ENCODE measurements at places on chromosomes 11 and 22.

GRCh38 chr11:88169881-88170280 is 5.4 kb downstream of the RAB38 start:
- no peak for DNase-seq

- no peak for DNase-seq
Observed at GRCh38 chr11:24709928-24710565, 213.2 kb downstream of the LUZP2 start.

- DNase-seq = no peak
Observed at GRCh38 chr11:58888579-58888978, 44.1 kb upstream of the GLYATL2 start.

DNA sequence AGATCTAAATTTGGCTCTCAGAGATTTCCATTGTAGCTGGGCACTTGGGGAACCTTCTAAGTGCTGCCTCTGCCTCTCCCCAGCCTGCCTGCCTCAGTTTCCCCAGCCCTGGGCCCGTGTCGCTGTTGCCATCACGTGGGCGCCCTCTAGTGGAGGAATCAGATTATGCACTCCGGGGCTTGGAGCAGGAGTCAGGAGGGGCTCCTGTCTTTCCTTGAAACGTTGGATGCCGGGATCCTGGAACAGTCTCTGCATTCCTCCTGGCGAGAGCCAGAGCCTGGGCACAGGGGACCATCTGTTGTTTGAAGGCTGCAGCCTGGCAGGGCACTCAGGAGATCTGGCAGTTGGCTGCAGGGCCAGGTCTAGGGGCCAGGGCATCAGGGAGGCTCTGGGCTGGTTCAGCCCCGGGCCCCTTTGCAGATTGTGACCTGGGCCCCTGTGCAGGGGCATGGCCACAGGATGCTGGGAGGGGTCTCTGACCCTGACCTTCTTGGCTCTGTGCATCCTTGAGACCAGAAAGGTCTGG is 71.6 kb downstream of the LRP5 start:
- DNase-seq = peak; percentile 76

DNA sequence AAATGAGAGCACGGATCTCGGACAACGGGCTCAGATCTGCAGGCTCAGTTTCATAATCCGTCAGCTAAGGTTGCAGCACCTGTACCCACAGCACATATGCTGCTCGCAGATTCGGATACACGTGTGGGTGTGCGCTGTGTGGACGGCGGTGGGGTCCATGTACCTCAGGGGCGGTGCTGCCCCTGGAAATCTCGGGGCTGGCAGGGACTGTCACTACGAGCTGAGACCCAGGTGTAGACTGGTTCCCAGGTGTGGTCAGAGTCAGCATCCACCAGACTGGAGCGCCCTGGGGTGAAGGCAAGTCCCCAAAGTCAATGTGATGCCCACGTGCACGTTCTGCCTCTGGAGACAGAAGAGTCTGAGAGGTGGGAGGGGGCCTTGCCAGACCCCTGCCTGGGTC is 989.3 kb downstream of the BRD1 start:
- no peak for DNase-seq

DNA sequence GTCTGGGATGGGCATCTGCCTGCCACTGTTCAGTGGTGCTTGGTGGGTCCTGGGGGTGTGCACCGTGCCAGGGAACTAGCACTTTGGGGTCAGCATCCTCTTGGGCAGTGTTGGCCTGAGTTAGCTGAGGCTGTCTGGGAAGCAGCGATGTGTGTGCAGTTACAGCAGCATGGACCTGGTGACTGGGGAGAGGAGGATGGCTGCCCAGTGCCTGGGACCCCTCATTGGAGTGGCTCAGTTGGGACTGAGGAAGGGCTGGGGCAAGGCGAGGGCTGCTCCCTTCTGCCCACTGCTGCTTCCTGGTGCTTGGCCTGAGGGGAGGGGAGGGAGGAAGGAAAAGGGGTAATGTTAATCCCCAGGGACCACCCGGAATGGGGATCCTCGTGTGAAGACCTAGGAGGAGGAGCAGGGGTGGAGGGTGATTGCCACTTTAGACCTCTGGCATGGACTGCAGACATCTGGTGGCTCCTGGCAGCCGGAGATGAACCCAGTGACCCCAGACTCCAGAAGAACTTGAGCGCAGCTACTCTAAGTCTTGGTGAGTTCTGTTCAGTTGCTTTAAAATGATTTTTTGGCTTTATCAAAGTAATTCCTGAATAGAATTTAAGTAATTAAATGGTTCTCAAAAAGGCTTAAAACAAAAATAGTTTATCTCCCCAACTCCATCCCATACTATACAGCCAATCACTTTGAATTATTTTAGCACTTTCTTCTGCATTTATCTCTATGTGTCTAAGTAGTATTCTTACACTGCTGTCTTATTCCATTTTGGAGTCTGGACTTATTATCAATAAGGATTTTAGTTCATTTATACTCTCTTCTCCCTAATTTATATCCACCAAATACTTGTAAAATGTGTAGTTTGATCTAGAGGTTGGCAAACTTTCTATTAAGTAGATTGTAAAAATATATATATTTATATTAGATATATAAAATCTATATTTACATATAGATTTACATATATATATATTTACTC is 15.4 kb upstream of the TMEM191C start:
- no peak for DNase-seq
